Stimulated activated CD8-positive, alpha-beta memory T cell treated with anti-CD3 and anti-CD28 coated beads, Interleukin-12 subunit alpha, Interleukin-12 subunit beta, amount 100 ng/mL, for 4 hours (primary cell): ENCODE measurements at places on chromosomes 5 and 9.

DNA sequence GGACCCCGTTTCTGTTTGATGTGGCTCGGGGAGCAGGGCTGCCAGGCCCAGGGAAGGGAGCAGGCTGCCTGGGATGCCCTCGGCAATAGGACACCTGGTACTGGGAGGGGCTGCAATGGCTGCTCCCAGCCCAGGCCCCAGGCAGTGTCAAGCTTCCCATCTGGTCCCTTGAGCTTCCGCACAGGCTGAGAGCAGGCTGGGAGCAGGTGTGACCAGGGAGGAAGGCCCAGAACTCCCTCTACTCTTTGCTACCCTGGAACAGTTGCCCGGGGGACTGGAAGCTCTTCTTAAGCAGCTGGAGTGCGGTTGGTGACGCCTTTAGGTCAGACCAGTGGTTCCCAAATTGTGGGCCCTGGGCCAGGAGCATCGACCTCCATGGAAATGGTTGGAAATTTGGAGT is 186.9 kb downstream of the GADD45G start:
- no peak for DNase-seq

GRCh38 chr5:173623296-173623771 is 6.9 kb upstream of the BOD1 start:
- DNase-seq: no peak

GRCh38 chr5:11105696-11106095 is 344.7 kb upstream of the DAP start:
- DNase-seq: no peak

DNA sequence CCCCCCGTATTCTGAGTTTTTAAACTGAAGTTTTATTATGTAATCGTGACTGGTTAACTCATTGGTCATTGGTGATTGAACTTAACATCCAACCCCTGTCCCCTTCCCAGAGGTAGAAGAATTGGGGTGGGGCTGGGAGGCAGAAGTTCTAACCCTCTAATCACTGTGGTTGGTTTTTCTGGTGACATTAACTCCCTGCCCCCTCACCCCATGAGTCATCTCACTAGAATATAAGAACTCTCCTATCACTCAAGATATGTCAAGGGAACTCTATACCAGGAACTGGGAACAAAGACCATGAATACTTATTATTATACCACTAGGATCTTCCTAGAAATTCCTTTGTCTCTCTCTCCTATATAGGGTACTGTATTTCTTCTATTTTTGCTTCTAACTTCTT is 52.3 kb upstream of the CAVIN4 start:
- DNase-seq: no peak

DNA sequence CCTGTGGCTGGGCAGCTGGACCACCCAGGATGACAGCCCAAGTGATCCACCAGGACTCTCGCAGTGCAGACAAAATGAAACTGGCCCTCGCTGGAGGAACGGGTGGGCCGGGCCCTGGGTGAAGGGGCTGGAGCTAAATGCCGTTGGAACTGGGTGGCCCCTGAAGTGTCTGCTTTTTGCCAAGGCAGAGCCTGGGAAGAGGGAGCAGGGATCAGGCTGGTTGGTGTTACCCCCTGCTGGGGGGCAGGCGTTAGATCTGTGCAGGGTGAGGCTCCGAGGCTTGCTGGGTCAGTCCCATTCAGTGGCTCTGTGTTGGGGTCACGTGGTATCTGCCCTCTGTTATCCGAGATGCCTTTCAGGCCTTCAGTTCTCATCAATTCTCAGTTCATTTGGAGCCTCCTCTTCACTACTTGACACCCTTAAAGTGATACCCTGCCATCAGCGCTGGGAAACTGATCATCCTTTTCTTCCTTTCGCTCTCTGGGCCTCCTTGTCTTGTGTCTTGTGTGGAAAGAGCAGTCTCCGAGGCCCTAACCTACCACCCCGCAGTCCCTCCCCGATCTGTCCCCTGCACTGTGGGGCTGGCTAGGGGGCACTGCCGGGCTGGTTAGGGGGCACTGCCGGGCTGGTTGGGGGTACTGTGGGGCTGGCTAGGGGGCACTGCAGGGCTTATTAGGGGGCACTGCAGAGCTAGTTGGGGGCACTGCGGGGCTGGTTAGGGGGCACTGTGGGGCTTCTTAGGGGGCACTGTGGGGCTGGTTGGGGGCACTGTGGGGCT is 37.3 kb downstream of the COL5A1 start:
- DNase-seq: no peak

DNA sequence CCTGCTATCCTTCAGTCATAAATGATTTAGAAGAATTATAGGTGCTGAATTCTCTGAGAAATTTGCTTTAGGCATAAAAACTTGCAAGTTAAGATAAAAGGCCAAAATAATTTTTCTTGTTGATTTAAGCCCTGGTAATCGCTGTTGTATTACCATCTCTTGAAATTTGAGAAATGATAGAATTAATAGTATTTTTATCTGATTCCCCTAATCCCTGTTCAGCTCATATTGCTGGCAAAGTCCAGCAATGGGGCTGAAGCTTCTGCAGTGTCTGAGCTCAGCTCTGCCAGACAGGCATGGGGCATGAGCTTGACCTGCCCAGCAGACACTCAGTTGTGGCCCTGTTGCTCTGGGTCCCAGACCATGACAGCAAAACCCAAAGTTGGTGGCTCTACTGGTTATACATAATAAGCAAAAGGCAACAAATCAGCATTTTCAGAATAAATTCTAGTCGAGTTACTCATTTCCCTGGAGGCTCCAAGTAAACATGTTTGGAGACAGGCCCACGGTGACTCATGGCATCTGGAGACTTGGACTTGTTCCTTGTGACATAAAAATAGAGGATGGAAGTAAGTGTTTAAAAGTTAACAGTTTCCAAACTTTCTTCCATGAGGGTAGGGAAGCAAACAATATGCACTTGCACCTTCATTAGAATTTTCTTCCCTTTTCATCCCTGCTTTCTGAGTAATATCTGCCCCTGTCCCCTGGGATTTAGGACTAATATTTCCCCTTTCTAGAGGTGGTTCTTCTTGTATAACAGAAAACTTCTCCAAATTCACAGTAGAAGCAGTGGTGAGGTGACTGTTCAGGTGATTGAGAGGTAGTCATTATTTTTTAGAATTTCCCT is 60.2 kb upstream of the SLC2A8 start:
- DNase-seq: no peak

DNA sequence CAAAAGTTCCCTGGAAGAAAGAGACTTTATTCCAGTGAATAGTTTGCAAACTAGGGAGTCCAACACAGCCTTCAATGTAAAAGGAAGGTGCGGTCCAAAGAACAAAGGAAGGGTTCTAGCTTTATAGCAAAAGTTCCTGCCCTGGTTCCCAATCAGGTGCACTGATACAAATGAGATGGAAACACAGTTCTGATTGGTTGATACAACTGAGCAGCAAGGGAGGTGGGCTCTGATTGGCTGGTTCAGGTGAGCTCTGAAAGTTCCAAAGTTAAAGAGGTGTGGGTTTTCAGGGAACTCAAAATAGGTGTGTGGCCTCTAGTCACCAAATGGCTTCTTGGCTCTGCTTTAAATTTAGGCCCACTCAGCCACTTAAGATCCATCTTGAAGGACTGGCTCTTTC is 43.1 kb downstream of the P4HA2 start:
- DNase-seq: no peak

- no peak for DNase-seq
Measured at GRCh38 chr5:64634997-64635686, 55.2 kb upstream of the SHISAL2B start.
